ENCODE measurements at places on chromosomes 2 and 18.

DNA sequence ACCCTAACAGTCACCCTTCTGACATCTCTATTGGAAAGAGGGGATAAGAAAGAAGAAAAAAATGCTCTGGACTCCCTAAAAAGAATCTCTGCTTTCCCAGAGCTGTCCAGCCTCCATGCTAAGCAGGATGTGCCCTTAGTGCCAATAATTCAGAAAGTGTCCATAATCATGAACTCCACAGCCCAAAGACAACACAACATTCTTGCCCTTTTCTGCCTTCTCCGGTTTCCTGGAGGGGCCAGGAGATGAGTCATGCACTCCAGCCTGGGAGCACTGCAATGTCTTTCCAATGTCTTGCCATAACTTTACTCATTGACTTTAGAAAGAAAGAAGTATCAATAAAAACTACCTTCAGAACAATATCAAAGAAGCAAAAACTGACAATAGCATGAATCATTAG is 44.0 kb downstream of the KLF7 start:
- no peak for DNase-seq

- DNase-seq: no peak
These were observed 11.1 kb upstream of the FBXO11 start for GRCh38 chr2:47917276-47917961.

- no peak for DNase-seq
These were observed 1087.9 kb downstream of the CBLN2 start for GRCh38 chr18:71456206-71456605.

DNA sequence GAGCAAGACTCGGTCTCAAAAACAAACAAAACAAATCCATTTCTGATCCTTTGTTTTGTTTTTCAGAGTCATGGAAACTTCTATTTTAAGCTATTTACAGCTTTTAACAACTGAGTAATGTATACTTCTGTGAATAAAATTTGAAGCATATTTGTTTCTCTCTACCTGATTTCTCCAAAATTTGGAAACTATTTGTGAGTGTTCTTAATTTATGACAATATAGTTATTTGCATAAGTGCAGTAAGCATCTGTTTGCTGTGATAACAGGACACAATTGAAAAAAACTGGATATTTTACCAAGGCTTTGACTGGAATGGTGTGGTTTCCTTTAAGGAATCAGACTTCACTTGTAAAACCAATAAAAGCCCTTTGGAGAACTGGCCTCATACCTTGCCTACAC is 53.3 kb upstream of the GULP1 start:
- no peak for DNase-seq

DNA sequence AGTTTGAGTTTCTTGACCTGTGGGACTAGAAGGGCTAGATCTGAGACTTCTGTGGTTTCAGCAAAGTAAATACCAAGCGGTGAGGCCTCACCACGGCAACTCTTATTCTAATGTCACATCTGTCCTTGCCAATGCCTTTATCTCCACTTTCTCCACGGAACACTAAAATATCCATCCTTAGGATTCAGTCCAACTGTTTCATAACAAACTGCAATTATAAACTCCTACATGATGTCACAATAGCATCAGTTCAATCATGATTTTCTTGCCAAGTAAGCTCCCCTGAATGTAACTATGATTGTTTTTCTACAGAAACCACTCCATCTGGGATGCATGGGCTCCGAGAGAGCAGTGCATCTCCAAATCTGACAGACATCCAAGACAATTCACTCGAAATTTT is 79.6 kb downstream of the LRATD1 start:
- no peak for DNase-seq

DNA sequence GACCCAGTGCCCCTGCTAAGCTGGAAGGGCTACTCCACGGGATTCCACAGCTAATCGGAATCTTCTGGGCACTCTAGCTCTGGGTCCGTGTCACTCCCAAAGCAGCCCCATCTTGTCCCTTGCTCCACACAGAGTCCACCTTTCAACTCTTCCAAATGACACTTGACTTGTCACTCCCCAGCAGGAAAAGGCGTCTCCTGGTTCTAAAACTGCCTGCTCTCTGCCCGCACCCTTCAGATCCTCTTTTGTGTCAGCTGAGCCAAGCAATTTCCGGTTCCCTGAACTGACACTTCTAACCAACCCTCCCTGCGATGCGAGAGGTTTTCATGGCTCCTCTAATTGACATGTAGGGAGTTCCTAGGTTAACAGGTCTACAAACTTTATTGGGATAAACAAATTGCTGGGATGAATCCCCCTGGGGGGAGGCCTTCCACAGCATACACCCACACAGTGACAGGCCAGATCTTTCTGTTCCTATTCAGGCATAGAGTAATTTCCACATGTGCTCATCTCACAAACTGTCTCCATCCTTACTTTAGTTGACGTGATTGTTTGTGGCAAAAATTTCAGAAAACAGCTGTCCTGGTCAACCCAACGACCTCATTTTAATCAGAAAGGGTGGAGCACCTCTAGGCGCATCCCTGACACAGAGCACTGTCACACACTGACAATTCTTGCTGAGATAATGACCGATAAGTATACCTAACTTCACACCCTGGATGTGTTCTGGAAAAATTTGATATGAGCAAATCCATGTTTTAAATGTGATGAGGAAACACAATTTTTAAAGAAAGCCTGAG is 104.9 kb downstream of the RBMS1 start:
- no peak for DNase-seq

DNA sequence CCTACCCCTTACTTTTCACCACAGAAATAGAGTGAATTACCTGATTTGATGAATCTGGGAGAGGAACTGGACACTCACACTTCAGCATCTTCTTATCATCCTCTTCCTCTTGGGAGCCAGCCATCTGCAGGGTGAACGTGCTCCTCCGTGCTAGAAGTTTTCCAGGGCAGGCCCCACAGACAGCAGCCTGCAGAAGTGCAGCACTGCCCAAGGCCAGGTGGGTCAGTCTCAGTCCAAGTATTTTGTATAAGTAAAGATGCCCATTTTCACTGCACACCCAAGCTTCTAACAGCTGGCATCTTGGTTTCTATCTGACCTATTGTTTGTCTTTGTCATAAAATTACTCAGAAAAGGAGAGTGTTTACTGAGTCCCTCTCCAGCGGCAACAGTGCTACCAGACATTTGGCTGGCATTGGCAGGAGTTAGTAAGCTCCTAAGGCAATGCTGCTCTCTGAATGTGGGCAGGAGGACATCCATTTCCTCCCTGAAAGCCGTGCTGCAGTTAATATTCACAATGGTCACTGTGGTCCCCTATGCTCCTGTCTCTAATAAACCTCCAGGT is 222.6 kb upstream of the CTAGE1 start:
- no peak for DNase-seq

GRCh38 chr2:187206071-187206470 is 242.0 kb downstream of the CALCRL start:
- DNase-seq: no peak

- DNase-seq: no peak
These were observed 98.2 kb upstream of the GCFC2 start for GRCh38 chr2:75808793-75809535.

DNA sequence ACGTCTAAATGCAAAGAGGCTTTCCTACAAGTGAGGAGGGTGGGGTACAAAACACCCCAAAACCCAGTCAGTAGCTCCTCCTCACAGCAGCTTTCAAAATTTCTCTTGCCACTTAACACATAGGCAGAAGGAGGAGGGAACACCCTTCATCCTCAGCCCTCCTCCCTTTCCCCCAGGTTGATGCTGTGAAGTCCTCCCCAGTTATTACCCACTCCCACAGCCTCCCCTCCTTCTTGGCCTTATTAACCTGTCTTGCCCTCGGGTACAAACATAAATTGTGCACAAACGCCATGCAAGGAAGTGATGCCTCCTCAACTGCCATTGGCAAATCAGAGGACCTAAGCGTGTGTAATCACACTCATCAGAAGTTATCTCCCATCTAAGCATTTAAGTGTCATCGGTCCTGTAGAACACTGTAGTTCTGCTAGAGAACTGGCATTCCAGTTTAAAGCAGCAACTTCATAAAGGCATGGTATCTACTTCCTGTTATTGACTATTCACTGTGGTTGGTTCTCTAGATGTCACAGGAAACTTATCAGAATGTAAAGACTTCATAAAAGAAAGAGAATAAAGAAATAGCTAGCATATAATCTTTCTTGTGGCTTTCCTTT is at the start of gene DSC1:
DSC1 (minus strand) TSS at position 32 of the 611 bp plus-strand sequence. CDS start 262 bp downstream, outside the sequence.
- no peak for DNase-seq

- no peak for DNase-seq
These were observed 65.6 kb downstream of the NOL4 start for GRCh38 chr18:34158881-34159690.

- no peak for DNase-seq
These were observed 44.0 kb upstream of the CD28 start for GRCh38 chr2:203662487-203662886.

Measured in stimulated activated CD4-positive, alpha-beta T cell treated with anti-CD3 and anti-CD28 coated beads, Interleukin-1b, Interleukin-23, amount 100 ng/mL, for 24 hours (primary cell).